Central memory CD4-positive, alpha-beta T cell (primary cell): ENCODE measurements at places on chromosomes 7 and 10.

- no peak for DNase-seq
These were observed 50.8 kb upstream of the IFRD1 start for GRCh38 chr7:112399501-112399900.

DNA sequence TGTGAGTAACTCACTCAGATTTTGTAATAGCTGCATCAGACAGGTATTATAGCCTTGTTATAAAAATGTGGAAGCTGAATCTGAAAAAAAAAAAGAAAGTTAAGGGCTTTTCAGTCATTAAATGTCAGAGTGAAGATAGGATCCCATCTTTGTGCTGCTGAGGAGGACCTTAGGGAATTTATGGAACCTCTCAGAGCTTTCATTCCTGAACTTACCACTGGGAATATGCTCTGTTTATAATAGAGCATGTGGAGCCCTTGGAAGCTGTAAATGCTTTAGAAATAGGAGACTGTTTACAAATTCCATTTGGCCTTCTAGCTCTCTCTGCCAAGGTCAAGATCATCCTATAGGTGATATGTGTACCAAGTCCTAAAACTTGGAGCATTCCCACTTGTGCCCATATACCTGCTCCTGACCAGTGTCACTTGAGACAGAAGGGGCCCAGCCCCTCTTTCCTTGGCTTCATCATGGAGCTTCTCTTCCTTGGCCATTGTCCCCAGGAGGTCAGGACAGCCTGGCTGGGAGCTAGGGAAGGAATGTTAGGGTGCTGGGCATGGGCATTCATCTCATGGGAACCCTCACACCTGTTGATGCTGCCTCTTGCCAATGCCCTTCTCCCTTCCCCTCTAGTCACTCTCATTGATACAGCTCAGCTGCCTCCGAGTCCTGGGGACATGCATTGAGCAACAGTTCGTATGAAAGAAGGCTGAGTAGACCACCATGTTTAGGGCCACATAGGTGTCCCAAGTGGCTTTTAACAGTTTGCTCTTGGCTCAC is 105.3 kb downstream of the LRRC18 start:
- DNase-seq, result no peak

DNA sequence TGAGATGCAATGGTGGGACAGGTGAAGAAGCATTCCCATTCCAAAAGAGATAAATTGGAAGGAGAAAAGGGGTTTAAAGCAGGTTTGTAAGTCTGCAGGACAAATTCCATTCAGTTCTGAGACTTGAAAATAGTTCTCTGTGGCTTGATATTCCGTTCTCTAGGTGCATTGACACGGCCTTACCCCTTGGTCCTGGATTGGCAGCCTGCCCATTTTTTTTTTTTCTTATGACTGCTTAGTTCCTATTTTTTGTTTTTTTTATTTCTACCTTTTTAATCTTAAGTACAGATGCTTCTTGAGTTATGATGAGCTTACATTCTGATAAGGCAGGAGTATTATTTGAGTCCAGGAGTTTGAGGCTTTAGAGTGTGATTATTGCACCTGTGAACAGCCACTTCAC is 70.6 kb downstream of the MLLT10 start:
- DNase-seq, result no peak

- DNase-seq, result no peak
These were observed 3.1 kb downstream of the SAR1A start for GRCh38 chr10:70167246-70167645.

DNA sequence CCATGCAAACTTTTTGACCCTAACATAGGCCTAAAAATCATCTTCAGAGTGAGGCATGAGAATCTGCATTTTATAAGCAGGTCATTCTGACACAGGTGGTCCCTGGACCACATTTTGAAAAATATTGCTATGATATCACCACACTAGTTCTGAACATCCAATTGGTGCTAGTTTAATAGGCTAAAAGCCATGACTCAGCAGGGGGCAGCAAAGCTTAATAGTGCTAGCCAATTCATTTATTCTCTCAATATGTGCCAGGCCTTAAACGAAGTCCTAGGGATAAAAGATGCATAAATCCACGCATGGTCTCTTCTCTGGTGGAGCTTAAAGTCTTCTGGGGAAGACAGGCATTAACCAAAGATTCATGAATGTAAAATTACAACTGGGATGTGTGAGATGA is 10.2 kb upstream of the SLC25A28 start:
- no peak for DNase-seq

- DNase-seq, result no peak
These were observed 631.7 kb downstream of the KCNMA1 start for GRCh38 chr10:77005871-77006270.

GRCh38 chr10:62856021-62856420 is 39.9 kb upstream of the EGR2 start:
- DNase-seq, result peak; percentile 3

- no peak for DNase-seq
These were observed 214.9 kb downstream of the CREB5 start for GRCh38 chr7:28627263-28627653.

- DNase-seq, result no peak
These were observed 48.6 kb upstream of the GPR37 start for GRCh38 chr7:124813994-124814798.

DNA sequence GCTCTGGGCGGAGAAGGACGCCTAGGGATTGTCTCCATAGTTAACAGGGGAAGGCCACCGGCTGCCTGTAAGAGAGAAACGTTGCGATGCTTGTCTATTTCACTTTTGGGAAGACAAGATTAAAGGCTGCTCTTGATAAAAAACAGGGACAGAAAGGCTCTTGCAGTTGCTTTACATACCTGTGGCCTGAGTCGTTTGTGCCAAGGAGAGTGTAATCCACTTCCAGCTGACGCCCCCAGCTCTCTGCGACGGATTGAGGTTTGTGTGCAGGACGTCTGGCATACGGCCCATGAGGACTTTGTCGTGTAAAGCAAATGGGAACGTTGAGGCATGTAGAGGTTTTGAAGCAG is 1.1 kb downstream of the MAP3K8 start:
- no peak for DNase-seq

DNA sequence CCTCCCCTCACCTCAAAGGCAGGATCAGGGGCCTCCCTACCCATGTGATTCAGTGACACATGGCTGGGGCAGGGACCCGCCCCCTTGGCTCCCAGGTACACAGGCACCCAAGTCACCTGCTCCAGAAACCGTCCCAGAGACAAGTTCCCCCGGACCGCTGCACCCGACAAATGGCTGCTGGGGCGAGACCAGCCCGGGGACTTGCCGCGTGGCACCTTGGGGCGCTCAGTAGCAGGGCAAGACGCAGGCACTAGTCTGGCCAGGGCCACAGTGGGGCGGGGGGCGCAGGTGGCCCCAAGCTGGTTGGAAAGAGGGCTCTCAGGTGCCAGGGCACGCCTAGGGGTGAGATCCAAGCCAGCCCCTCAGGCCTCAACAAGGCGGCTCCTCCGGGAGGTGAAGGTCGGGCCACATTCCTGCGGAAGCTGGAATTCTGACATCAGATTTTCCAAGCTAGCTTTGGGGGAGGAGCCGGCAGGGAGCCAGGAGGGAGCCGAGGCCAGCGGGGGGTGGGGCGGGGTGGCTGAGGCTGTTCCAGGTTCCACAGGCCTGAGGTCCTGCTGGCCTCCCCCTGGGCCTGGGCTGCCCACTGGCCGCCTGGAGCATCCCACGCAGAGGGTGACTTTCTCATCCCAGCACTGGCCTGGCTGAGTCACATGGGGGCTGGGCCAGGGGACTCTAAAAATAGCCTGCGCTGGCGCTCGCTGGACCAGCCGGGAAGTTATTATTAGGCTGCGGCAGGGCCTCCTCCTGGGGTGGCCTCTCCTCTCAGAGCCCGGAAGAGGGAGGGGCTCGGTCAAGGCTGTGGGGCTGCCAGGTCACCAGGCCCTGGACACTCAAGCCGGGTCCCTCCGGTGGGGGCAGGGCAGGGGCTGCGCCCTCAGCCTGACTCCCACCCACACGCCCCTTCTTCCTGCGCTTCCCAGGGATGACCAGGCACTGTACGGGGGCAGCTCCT is 20.5 kb upstream of the INPP5A start:
- no peak for DNase-seq

- no peak for DNase-seq
These were observed 26.5 kb upstream of the POT1 start for GRCh38 chr7:124956160-124956559.

DNA sequence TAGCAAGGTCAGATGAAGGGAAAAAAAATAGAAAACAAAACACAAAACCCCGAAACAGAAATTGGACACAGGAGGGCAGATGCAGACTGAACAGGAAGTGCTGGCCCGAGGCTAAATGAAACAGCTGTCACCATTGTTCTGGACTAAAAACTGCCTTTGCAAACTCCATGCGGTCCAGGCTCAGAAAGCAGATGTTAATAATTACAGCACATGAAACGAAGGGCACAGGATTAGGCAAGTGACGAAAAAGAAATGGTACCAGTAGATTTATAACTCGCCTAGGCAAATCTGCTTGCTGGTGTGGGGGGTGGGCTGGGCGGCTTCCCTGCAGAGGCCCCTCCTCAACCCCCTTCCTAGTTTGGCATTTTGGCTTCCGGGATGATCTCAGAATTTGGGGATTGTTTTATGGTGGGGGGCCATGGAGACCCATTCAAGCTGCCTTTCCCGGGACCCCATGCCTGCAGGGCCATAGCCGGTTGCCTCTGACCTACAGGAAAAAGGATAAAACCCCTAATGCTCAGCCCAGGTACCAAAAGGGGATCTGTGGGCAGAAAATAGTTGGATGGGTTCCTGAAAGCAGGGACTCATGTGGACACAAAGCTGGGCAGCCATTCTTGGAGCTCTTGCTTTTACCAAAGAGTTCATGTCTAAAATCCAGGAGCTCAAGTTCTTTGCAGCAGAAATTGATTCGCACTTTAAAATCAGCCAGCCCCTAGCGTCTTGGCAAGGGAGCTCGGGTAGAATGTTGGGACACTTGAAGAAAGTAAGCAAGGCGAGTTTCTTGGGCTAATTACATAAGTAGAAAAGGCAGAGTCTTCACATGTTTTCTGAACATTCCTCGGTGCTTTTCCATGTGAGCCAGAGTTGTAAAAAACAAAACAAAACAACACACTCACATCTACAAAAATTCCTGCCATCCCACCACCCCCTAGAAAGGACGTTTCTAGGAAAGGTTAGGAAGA is 39.0 kb upstream of the EMX2 start:
- no peak for DNase-seq

DNA sequence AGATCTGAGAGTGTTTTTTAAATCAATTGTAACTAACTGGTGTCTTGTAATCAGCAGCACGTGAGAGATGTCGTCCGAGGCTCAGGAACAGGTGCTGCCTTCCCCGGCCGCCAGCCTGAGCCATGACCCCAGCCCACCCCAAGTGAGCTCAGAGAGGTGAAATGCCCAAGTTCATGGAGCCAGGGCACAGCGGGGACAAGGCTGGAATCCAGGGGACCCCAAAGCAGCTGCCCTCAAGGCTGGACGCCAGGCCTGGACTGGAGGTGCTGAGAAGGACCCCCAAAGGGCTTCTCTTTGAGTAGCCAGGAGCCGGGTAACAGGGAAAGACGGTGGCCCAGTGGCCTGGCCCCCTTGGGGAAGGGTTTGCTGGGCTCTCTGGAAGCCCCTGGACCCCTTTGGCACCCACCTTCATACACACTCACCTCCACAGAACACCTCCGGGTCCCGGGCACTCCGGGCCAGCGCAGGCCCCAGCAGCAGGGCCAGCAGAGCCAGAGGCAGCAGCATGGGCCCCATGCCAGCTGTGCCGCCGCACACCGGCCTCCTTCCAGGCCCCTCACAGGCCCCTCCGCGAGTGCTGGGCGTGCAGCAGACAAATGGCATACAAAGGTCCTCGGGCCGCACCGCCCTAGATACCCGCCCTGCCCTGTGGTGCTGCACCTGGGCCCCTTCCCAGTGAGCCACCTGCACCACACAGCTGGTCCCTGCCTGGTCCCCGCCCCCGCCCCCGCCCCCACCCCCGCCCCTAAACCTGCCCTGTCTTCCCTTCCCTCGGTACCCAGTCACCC is 24.0 kb upstream of the CNPY1 start:
- DNase-seq, result no peak

DNA sequence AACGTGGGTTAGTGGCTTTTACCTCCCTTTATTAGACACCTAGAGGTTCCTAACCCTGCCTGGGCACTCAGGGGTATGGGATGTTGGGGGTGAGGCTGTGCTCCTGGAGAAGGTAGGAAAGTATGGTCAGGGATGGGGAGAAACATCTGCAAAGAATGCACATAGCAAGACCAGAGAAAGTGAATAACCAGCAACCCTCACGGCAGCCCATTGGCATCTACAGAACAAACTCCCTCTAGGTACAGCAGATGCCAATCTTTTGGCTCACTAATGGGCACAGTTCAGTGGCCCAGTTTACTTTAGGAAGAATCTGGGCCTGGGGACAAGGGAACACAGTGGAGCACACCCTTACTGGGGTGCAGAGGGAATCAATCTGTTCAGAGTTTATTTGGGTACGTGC is 143.9 kb downstream of the JAZF1 start:
- no peak for DNase-seq

GRCh38 chr7:28575241-28575643 is 162.9 kb downstream of the CREB5 start:
- DNase-seq, result no peak

DNA sequence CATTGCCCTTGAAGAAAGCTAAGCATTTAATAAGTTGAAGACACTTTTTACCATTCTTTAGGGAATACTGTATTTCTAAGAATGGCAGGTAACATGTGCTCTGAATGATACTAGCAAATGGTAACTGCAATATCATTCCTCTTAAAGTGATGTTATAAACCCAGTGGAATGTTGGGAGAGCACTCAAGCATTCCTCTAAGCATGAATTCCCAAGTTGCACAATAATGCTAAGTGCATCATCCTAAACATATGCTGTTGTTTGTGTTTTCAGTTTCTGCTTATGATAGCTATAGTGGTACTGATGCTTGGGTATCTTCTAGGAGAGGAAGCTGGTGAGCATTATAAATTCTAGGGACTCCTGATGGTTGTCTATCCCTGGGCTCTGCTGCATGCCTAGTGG is 673.9 kb downstream of the PHTF2 start:
- no peak for DNase-seq

GRCh38 chr10:121633056-121633455 is 34.8 kb upstream of the FGFR2 start:
- no peak for DNase-seq

- no peak for DNase-seq
These were observed 82.6 kb upstream of the SLF2 start for GRCh38 chr10:100829933-100830727.

GRCh38 chr10:33783078-33783477 is 448.6 kb upstream of the NRP1 start:
- no peak for DNase-seq

DNA sequence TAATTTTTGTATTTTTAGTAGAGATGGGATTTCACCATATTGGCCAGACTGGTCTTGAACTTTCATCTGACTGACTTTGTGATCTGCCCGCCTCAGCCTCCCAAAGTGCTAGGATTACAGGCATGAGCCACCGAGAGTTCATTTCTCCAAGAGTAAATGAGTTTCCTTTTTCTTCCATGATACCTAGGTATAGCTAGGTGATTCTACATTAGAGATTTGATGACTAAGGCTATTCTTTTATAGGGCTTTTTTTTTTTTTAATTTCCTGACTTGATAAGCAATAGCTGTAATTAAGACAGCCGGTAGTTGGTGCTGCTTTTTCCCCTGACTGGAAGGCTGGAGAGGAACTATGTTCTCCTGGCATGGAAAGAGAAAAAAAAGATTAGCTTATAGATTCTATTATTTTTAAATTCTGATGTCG is 3.3 kb downstream of the PTPN12 start:
- DNase-seq, result no peak

- no peak for DNase-seq
These were observed 123.3 kb downstream of the WDFY4 start for GRCh38 chr10:48807791-48808470.
